Activated CD4-positive, alpha-beta T cell treated with anti-CD3 and anti-CD28 coated beads, Interleukin-2, Interleukin-6, amounts not matched to agents 100 ng/mL and 50 ng/mL, durations not matched to agents 16 hours and 8 hours (primary cell): ENCODE measurements at places on chromosomes 1 and 21.

DNA sequence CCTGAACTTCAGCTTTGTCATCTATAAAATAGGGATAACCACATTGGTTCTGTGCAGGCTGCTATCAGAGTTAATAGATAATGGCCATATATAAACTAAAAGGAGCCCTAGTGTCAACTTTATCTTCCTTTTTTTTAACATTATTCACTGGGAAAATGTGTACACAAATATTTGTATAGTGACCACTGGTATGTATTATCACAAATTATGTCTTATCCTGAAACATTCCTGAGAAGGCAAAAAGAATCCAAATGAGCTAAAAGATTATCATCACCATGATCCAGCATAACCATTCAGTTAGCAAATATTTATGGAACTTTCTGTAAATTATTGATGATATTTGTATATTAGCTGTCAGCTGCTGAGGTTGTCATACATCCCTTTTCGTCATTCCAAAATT, 16.6 kb downstream of the ANGPTL3 start:
- DNase-seq: no peak

DNA sequence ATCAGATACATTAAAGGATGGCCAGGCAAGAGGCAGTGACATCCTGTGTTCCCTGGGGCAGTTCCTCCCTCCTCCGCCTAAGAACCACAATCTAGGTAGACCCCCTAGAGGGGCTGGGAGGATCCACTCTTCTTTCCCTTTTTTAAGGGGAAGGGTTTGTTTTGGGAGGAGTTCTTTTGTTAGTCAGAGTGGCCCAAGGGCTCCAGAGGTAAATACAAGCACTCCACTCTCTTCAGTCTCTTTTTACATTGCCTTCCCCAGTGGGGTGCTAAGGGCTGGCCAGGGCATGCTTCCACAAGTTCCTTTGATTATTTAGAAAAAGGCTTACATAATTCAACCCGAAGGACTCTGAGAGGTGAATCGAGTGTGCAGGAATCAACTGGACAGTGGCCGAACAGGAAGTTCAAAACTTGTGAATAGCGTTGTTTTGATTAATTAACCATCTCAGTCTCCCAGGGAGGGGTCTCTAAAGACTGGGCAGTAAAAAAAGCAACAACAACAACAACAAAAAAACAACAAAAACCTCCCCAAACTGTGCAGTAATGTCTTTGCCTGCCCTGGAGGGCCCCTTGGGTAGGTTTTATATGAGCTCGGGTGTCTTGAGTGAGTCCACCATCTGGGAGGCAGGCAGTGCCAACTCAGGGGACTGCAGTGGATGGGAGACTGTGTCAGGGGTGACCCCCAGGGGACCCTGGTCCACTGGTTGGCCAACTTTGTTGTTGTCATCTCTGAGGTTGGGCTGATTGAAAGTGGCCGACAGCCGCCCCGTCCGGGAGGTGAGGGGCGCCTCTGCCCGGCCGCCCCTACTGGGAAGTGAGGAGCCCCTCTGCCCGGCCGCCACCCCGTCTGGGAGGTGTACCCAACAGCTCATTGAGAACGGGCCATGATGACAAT, 33.2 kb upstream of the ENO1 start:
- no peak for DNase-seq

DNA sequence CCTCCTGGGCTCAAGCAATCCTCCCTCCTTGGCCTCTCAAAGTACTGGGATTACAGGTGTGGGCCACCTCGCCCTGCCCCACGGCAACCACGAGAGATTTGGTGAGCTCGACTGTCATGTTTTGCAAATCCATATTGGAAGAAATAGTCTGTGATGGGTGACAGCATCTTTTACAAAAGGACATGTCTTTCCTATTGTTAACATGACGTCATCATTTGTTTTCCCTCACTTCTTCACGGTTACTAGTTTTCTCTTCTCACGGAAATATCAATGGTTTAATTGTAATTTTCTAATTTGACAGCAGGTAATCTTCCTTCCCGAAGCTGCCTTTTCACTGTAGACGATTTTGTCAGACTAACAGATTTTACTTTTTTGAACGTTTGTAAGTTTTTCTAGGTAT, 110.8 kb upstream of the GREM2 start:
- DNase-seq: no peak

- DNase-seq: no peak
These were observed 40.3 kb downstream of the LAMC2 start for GRCh38 chr1:183226361-183226760.

DNA sequence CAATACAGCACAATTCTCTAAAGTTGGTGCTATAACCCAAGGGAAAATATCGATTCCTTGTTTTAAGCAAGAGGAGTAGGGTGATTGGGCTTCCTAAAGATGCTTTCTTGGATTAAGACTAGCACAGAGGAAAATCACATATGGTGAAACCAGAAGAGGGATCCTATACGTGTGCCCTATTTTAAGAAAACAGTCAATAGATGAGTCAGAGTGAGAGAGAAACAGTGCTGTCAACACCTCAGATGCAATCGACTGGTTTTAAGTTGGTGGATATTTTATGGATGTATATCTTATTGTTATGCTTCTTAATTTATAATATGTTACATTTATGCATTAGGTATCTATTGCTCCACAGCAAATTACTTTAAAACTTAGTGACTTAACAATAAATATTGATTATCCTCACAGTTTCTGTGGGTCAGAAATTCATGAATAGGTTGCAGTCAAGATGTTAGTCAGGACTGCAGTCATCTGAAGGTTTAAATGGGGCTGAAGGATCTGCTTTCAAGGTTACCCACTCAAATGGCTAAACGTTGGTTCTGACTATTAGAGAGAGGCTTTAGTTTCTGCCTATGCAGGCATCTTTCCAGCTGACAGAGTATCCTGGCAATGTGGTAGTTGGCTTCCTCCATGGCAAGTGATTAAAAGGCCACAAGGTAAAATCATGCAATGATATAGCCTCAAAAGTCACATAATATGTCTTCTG, 61.6 kb upstream of the DEPDC1 start:
- DNase-seq: no peak

GRCh38 chr1:225914947-225915346, 9.1 kb downstream of the PYCR2 start:
- no peak for DNase-seq

GRCh38 chr1:248631354-248632008, 3.4 kb downstream of the OR2T11 start:
- no peak for DNase-seq

DNA sequence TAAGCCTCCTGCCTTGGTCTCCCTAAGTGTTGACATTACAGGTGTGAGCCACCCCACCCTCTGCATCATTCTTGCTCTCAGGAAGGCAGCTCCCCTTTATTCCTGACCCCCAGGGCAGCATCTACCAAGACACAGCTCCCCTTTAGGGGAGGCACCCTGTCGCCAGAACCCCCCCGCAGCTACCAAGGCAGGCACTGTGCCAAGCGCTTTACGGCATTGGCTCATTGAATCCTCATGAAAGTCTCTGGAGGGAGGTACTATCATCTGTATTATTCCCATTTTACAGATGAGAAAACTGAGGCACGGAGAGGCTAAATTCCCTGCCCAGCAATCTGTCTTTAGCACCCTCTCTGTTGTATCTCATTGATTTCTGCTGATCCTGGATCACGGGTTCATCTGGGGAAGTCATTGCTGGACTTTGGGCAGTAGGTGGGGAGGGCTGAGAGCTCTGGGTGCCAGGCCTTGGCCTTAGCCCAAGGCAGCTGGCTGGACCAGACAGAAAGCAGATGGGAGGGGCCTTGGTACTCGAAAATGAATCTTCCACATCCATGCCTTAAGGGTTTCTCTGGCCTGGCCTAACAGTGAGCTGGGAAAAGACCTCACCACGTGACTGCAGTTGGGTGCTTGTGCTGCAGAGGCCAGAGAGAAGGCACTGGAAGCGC, 5.9 kb downstream of the PLOD1 start:
- DNase-seq: no peak

- DNase-seq: no peak
These were observed 3.9 kb downstream of the EFCAB14 start for GRCh38 chr1:46714976-46715375.

- no peak for DNase-seq
These were observed 126.8 kb upstream of the TNR start for GRCh38 chr1:175870217-175870616.

- no peak for DNase-seq
These were observed 49.5 kb downstream of the YARS1 start for GRCh38 chr1:32767641-32768040.

- no peak for DNase-seq
These were observed 155.6 kb upstream of the CSF3R start for GRCh38 chr1:36638268-36638667.

- no peak for DNase-seq
These were observed 64.7 kb upstream of the ACTRT2 start for GRCh38 chr1:2956576-2956975.

GRCh38 chr1:150299716-150300115, 6.1 kb downstream of the MRPS21 start:
- DNase-seq: no peak

DNA sequence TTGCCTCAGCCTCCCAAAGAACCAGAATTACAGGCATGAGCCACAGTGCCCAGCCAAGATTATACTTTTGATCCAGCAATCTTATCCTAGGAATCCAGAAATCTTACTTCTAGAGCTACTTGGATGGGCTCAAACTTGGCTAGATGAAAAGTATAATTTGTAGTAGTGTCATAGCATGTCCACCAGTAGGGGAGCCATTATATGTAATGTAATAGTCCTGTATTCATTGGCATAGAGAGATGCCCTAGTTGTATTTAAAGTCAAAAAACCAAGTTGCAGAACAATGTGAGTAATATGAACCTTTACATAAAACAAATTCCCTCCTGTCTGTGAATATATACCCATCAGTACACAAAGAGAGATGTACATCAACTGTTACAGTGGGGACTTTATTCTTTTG, 83.9 kb downstream of the NOS1AP start:
- DNase-seq: no peak

- peak; percentile 63 for DNase-seq
These were observed 8.8 kb upstream of the GUCA2A start for GRCh38 chr1:42173155-42173933.

DNA sequence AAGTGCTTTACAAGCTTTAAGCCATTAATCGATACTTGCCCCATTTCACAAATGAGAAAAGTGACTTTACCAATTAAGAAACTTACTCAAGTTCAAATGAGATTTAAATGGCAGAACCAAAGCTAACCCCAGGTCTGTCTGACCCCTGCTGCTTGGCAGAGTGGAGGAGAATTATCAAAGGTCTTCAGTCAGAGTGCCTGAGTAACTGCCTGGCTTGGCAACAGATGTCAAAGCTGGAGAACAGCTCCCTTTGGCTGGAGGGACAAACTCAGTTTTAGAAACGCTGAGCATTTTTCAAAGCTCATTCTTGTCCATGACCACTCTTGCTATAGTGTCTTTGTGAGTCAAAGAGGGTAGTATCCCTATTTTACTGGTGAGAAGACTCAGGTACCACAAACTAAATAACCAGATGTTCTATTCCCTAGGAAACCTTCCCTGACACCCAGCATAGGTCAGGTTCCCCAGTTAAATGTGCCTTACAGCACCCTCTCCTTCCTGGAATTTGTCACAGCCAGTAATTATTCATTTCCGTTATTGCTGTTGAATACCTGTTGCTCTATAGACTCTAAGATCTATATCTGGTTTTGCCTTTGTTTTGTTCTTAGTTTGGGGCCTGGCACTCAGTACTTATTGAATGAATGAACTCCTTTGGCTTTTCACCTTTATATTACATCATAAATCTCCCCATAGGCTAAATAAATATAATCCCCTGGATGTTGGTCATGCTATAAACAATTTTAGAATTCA, 5.0 kb upstream of the BCAR3 start:
- no peak for DNase-seq

- DNase-seq: no peak
These were observed 54.9 kb downstream of the INAVA start for GRCh38 chr1:200949626-200950025.

- DNase-seq: no peak
These were observed 73.2 kb upstream of the GADD45A start for GRCh38 chr1:67611846-67612245.

- DNase-seq: no peak
These were observed 116.1 kb downstream of the DENND1B start for GRCh38 chr1:197659171-197659570.

DNA sequence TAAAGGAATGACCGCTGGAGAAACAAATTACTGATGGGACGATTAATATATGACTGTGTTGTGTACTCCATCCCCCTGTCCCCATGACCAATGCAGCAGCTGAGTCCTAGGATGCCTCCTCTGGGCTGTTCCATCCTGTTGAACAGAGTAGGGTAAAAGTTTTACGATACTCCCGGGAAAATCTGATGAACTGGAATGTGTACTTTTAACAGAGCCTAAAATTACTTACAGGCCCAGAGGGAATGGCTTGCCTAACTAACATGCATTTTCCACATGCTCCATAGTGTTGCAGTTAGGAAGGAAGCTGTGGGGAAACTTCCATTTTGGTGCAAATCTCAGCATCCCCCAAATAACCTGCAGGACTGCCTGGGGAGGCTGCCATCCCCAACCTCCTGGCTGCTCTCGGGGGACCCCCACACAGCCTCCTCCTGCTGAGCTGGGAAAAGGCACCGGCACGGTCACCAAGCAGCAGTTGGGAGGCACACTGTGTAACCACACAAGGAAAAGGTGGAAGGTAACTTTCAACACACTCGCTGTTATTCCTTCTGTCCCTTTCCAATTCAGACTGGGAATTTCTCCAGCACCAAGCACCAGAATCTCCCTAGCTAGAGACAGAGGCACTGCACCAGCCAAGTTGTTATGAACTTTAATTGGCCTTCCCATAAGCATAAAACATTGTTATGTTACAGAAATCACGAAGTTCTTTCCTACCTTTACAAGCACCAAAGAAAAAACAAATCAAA, 97.2 kb downstream of the BCAR3 start:
- no peak for DNase-seq

DNA sequence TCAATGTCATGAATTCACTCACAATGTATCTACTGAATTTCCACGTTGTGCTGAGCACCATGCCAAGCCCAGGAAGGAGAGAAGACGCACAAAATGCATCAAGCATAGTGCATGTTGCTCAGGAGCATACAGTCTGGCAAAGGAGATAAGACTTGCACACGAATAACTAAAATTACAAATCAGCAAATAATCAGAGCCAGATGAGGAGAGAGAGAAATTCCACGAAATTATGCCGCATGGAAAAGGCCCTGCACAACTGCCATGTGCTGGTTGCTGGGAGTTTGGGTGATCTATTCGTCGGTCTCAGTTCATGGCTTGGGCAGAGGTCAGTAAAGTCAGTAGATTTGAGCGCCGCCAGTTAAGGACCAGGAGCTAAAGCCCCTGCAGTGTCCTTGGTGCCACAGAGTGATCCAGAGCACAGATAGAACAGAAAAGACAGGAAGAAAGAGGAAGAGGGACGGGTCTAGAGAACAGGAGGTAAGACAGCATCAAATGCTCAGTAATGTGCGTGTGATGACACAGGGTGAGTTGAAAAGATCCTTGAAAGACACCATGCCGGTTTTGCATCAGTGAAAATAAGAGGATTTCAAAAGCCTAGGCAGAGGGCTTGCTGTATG, 55.1 kb upstream of the ZNF281 start:
- DNase-seq: no peak

GRCh38 chr1:149916193-149916897, 1.3 kb downstream of the SV2A start:
- no peak for DNase-seq
